ENCODE measurements at places on chromosomes 5 and 9. TPM values are rescaled to one million over a fixed set of nuclear protein-coding genes. Genes with fewer than 3 reads are reported as not detected.

Gene OR13C3
- not detected for total RNA-seq

Gene SPACA9
- total RNA-seq = 5.4 TPM

DNA sequence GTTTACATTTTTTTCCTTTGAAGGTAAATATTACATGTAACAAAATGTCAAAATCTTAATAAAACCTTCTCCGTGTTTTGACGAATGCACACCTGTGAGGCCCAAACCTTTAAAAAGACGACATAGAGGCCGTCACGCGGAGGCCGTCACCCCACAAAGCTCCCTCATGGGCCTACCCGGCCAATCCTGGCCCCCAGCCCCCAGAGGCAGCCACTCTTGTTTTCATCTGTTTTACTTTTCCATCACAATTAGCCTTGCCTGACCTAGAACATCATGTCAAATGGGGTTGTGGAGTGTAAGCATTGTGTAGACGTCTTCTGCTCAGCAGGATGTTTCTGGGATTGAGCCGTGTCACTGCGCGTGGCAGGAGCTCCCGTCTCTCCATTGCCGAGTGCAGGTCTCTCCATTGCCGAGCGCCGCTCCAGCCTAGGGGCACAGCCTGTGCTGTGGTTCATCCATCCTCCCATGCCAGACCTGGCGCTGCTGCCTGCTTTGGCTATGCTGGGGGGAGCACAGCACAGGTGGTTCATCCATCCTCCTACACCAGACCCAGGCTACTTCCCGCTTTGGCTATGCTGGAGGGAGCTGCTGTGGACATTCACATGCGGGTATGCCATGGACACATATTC lies 52.2 kb upstream of the IRX4 start:
- H3K27ac ChIP-seq = no peak overlapping the region
- no peak for DNase-seq
- H3K4me1 ChIP-seq = no peaks in the 10 kb centered on the region
- no peaks in the 10 kb centered on the region for H3K36me3 ChIP-seq

DNA sequence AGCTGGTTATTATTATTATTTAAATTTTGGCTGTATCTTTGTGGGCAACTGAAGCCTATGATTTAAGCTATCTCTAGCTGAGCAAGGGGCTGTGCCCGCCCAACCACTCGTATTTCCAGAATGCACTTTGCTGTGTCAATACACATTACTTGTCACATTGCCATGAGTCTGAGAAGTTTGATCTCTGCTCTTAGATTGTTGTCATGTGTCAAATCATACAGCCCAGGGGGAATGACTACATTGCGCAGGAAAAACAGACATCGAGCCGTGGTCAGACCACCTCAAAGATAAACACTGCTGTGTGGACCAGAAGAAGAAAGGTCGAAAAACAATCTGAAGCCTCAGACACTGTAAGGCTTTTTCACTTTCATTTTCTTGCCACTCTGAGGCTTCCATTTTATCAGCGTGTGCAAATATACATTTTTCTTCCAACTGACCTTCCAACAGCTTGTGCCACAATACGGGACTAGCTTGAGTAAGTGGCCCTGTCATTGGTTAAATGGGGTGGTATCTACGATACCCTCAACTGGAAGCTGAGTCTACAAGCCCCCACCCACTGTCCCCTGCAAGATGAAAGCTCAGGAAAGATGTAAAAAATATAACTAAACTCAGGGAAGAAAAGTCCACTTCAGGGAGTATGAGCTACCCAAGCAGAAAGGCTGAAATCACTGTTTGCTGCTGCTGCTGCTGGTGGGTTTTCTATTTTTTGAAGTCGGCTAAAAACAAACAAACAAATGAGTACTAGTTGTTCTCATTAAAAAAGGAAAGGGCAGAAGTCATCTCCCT lies 603.0 kb downstream of the BNC2 start:
- H3K4me3 ChIP-seq = peak overlapping the region; percentile 28
- DNase-seq = no peak
- H3K36me3 ChIP-seq = no peaks in the 10 kb centered on the region
- H3K4me1 ChIP-seq = no peaks in the 10 kb centered on the region
- H3K27ac ChIP-seq = no peak overlapping the region

- peak overlapping the region; percentile 15 for H3K27ac ChIP-seq
- H3K4me1 ChIP-seq = no peaks in the 10 kb centered on the region
- DNase-seq = no peak
- H3K4me3 ChIP-seq = no peak overlapping the region
These were observed 31.3 kb upstream of the MATR3 start for GRCh38 chr5:139262059-139262741.

GRCh38 chr9:70421272-70422180 lies 7.1 kb upstream of the KLF9 start:
- peak overlapping the region; percentile 100 for H3K27ac ChIP-seq
- DNase-seq = peak; percentile 59
- no peaks in the 10 kb centered on the region for H3K4me1 ChIP-seq
- peak overlapping the region; percentile 65 for H3K4me3 ChIP-seq
- no peaks in the 10 kb centered on the region for H3K36me3 ChIP-seq

Gene GRXCR2
- total RNA-seq = not detected

- no peak for DNase-seq
- H3K36me3 ChIP-seq = no peaks in the 10 kb centered on the region
- H3K27ac ChIP-seq = no peak overlapping the region
- H3K27me3 ChIP-seq = no peaks in the 10 kb centered on the region
These were observed 11.8 kb downstream of the PHF19 start for GRCh38 chr9:120865176-120865575.

- H3K4me3 ChIP-seq = no peak overlapping the region
- no peaks in the 10 kb centered on the region for H3K27me3 ChIP-seq
- no peak for DNase-seq
- H3K27ac ChIP-seq = no peak overlapping the region
- no peaks in the 10 kb centered on the region for H3K36me3 ChIP-seq
- H3K4me1 ChIP-seq = no peaks in the 10 kb centered on the region
These were observed 296.8 kb downstream of the MRPS30 start for GRCh38 chr5:45105491-45105994.

Gene MCC
- 46.5 TPM for total RNA-seq

Gene OGN
- total RNA-seq = 14.1 TPM

GRCh38 chr5:131848662-131849061 lies 51.8 kb upstream of the FNIP1 start:
- no peaks in the 10 kb centered on the region for H3K4me1 ChIP-seq
- H3K27ac ChIP-seq = no peak overlapping the region
- no peak overlapping the region for H3K4me3 ChIP-seq
- H3K27me3 ChIP-seq = no peaks in the 10 kb centered on the region
- H3K36me3 ChIP-seq = no peaks in the 10 kb centered on the region

Gene CERCAM
- total RNA-seq = 47.5 TPM

DNA sequence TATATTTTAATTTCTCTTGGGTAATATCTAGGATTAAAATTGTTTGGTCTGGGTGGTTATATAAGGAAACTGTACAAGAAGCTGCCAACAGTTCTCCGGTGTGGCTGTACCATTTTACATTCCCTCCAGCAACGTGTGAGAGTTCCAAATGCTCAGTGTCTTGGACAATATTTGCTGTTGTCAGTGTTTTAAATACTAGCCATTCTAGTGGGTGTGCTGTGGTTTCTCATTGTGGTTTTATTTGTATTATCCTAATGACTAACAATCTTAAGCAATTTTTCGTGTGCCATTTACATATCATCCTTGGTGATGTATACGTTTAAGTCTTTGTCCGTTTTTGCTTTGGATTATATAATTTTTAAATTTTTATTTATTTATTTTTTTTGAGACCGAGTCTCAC lies 34.0 kb downstream of the TNFSF15 start:
- no peaks in the 10 kb centered on the region for H3K36me3 ChIP-seq
- no peak for DNase-seq
- no peaks in the 10 kb centered on the region for H3K4me1 ChIP-seq
- no peak overlapping the region for H3K4me3 ChIP-seq
- H3K27me3 ChIP-seq = no peaks in the 10 kb centered on the region

- no peak overlapping the region for H3K27ac ChIP-seq
- DNase-seq = no peak
- H3K36me3 ChIP-seq = no peaks in the 10 kb centered on the region
- H3K27me3 ChIP-seq = no peaks in the 10 kb centered on the region
These were observed 36.2 kb upstream of the SLC6A3 start for GRCh38 chr5:1481266-1481958.

Gene RIC1
- 74.5 TPM for total RNA-seq

Gene LCN15
- not detected for total RNA-seq

GRCh38 chr5:140222416-140222815 lies 47.4 kb downstream of the CYSTM1 start:
- no peak overlapping the region for H3K4me3 ChIP-seq
- no peaks in the 10 kb centered on the region for H3K27me3 ChIP-seq
- H3K27ac ChIP-seq = no peak overlapping the region
- no peak for DNase-seq

GRCh38 chr5:90014420-90014819 lies 395.1 kb downstream of the CETN3 start:
- H3K36me3 ChIP-seq = no peaks in the 10 kb centered on the region
- H3K4me3 ChIP-seq = no peak overlapping the region
- H3K27me3 ChIP-seq = no peaks in the 10 kb centered on the region
- no peak for DNase-seq

DNA sequence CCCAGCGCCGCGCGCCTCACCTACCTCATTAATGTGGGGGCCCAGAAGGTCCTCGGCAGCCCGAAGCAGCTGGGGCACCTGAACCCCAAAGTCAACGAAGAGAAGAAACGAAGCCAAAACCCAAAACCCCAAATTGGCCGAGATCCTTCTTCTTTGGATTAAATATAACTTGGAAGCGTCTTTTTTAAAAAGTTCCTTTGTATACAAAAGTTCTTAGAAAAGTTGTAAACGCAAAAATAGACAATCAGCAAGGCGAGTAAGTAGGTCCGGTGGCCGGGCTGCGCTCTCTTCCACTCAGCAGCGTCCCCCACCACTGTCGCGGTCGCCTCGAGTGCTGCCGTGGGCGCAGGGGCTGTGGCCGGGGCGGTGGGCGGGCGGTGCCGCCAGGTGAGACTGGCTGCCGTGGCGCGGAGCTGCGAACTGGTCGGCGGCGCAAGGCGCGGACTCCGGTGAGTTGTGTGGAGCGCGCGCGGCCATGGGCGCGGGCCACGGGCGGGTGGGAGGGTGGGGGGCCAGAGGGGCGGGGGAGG lies 360 bp downstream of the KLF4 start:
- peak overlapping the region; percentile 68 for H3K4me3 ChIP-seq
- no peak for DNase-seq
- H3K36me3 ChIP-seq = no peaks in the 10 kb centered on the region
- no peaks in the 10 kb centered on the region for H3K27me3 ChIP-seq

Gene CCDC183
- 0.64 TPM for total RNA-seq

Gene CCNI2
- total RNA-seq = not detected

Gene SLC25A51
- 30.8 TPM for total RNA-seq

Gene LRRC14B
- total RNA-seq = 0.44 TPM

Gene TAS2R1
- total RNA-seq = not detected

DNA sequence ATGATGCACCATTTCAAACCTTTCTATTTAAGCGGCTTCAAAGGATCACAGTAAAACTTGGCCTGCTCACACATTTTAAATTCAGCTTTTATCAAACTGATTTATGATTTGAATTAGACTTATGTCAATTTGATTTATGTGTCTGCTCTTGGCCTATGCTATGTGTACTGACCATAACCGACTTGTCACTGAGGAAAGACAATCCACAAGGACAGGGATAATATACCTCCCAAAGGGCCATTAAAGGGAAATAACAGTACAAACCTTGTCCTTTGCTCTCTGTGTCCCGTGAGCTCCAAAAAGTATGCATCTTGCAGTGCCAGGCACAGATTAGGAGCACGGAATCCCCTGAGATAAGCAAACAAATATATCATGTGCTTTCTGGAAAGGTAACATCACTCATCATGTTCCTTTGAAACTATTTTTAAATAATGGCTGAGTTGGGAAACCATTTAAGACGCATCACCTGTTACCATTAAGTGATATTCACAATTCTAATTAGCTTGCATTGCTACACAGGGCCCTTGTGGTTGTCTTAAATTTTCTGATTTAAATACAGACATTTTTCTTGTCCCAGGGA lies 31.9 kb upstream of the FTMT start:
- no peaks in the 10 kb centered on the region for H3K36me3 ChIP-seq
- H3K4me1 ChIP-seq = no peaks in the 10 kb centered on the region
- H3K4me3 ChIP-seq = no peak overlapping the region

Gene TNFSF15
- total RNA-seq = 2.0 TPM

- no peak overlapping the region for H3K27ac ChIP-seq
- no peaks in the 10 kb centered on the region for H3K27me3 ChIP-seq
- no peak overlapping the region for H3K4me3 ChIP-seq
These were observed 214.2 kb downstream of the FSTL4 start for GRCh38 chr5:133397990-133398645.

GRCh38 chr5:55304584-55304983 lies 2.9 kb downstream of the DHX29 start:
- peak overlapping the region; percentile 6 for H3K27ac ChIP-seq
- no peaks in the 10 kb centered on the region for H3K36me3 ChIP-seq
- no peaks in the 10 kb centered on the region for H3K4me1 ChIP-seq
- no peaks in the 10 kb centered on the region for H3K27me3 ChIP-seq

DNA sequence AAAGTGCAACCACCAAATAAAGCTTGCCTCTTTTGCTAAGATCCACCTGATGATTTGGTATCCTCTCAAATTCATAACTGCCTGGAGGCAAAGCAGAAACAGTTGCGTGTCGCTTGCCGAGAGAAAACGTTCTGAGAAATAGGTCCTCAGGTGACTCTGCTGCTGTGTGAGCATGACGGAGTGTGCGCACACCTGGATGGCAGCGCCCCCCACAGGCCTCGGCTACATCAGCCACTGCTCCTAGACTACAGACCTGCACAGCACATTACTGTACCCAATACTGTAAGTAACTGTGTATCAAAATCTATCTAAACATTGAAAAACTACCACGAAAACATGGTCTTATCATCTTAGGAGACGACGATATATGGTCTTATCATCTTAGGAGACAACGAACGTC lies 87.4 kb downstream of the CAMSAP1 start:
- DNase-seq = peak; percentile 28
- no peak overlapping the region for H3K4me3 ChIP-seq
- no peaks in the 10 kb centered on the region for H3K27me3 ChIP-seq
- peaks cover 11% of the 10 kb centered on the region for H3K36me3 ChIP-seq
- H3K4me1 ChIP-seq = no peaks in the 10 kb centered on the region

- H3K36me3 ChIP-seq = no peaks in the 10 kb centered on the region
- no peak for DNase-seq
- peaks cover 9% of the 10 kb centered on the region for H3K4me1 ChIP-seq
- H3K27ac ChIP-seq = peak overlapping the region; percentile 71
- peaks cover 2% of the 10 kb centered on the region for H3K27me3 ChIP-seq
These were observed 10.5 kb upstream of the NACC2 start for GRCh38 chr9:136105398-136106135.

- H3K36me3 ChIP-seq = no peaks in the 10 kb centered on the region
- H3K4me1 ChIP-seq = no peaks in the 10 kb centered on the region
- no peak overlapping the region for H3K4me3 ChIP-seq
- no peaks in the 10 kb centered on the region for H3K27me3 ChIP-seq
- no peak overlapping the region for H3K27ac ChIP-seq
- no peak for DNase-seq
These were observed 11.8 kb downstream of the ADAMTSL1 start for GRCh38 chr9:18485714-18486113.

- DNase-seq = no peak
- no peaks in the 10 kb centered on the region for H3K36me3 ChIP-seq
- no peaks in the 10 kb centered on the region for H3K27me3 ChIP-seq
- no peak overlapping the region for H3K4me3 ChIP-seq
These were observed 384.0 kb downstream of the SPOCK1 start for GRCh38 chr5:137115152-137115551.

- H3K27me3 ChIP-seq = no peaks in the 10 kb centered on the region
- H3K27ac ChIP-seq = no peak overlapping the region
- no peaks in the 10 kb centered on the region for H3K36me3 ChIP-seq
- no peak for DNase-seq
- no peak overlapping the region for H3K4me3 ChIP-seq
These were observed 534.7 kb downstream of the CDH10 start for GRCh38 chr5:24110004-24110615.

GRCh38 chr5:127084656-127085055 lies 11.4 kb upstream of the C5orf63 start:
- H3K4me3 ChIP-seq = no peak overlapping the region
- no peak overlapping the region for H3K27ac ChIP-seq
- H3K36me3 ChIP-seq = no peaks in the 10 kb centered on the region
- no peak for DNase-seq

Measured in breast epithelium (tissue), 4 donors.